Stimulated activated CD4-positive, alpha-beta T cell treated with anti-CD3 and anti-CD28 coated beads, Interleukin-4, amount 100 ng/mL, for 48 hours (primary cell): ENCODE measurements at places on chromosomes 13 and 19.
A peak's percentile ranks its signal among the peaks of the same experiment; 100 is the strongest.

DNA sequence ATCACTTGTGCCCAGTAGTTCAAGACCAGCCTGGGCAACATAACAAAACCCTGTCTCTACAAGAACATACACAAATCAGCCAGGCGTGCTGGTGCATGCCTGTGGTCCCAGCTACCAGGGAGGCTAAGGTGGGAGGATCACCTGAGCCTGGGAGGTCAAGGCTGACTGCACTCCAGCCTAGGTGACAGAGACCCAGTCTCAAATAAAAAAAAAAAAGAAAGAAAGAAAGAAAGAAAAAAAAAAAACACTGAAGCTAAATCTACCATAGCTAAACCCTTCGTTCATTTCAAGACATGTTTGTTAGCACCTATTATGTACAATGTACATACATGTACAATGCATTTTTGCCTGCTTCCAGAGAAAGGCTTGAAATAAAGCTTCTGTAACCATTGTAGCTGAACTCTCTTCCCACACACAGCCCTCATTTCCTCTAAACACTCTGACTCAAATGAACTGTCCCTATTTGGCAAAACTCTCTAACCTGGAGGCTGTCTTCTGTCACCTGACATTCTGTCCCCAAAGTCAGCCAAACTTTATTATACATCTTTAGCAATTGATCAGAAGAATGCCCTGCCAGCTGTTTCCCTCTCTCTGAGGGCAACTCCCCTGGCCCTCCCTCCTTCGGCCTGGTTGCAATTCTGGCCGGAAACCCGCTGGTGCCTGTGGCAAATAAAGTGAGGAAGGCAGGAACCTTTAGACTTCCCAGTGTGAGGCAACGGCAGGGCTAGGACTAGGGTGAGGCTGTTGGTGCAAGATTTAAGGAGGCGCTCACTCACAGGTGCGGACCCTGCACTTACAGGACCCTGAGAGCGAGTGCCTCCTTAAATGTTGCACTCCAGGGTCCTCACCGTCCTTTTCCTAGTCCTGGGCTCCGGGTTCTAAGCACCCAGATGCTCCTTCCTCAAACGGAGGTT, 1.8 kb downstream of the ETHE1 start:
- DNase-seq, result peak; percentile 15

DNA sequence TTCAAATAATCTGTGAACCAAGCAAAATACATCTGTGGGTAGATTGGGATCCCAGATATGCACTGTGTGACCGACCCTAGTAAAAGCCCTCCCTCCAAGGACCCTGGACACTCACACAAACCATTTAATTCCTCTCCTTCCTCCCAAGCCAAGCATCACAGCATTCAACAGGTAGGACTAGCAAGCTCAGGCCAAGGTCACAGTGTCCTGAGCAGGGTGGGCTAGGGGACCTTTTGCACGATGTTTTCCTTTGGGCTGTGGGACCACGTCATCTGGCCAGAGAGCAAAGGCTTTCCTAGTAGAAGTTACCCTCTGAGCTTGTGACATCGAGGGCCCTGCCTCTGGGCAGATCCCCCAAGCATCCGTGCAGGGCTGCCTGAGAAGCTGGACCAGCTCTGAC, 297.6 kb upstream of the ZNF507 start:
- no peak for DNase-seq

DNA sequence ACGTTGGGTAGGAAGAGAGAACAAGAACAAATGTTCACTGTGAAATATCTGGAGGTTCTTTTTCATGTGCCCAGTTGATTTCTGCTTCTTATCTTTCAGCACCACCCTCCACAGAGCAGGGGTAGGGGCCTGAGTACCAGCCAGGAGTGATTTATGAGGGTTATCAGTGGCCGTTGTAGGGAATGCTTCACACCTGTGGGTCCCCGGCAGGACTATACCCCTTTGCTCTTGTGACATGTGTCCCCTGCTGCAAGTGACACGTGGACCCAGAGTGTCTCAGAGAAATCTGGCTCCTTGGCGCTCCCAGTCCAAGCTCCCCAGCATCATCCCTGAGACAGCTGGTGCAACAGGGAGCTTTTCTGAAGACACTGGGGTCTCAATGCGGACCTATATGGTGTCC, 29.7 kb downstream of the SIAH3 start:
- no peak for DNase-seq

- DNase-seq, result no peak
Measured at GRCh38 chr19:19900139-19900728, 512 bp upstream of the ZNF93 start.

DNA sequence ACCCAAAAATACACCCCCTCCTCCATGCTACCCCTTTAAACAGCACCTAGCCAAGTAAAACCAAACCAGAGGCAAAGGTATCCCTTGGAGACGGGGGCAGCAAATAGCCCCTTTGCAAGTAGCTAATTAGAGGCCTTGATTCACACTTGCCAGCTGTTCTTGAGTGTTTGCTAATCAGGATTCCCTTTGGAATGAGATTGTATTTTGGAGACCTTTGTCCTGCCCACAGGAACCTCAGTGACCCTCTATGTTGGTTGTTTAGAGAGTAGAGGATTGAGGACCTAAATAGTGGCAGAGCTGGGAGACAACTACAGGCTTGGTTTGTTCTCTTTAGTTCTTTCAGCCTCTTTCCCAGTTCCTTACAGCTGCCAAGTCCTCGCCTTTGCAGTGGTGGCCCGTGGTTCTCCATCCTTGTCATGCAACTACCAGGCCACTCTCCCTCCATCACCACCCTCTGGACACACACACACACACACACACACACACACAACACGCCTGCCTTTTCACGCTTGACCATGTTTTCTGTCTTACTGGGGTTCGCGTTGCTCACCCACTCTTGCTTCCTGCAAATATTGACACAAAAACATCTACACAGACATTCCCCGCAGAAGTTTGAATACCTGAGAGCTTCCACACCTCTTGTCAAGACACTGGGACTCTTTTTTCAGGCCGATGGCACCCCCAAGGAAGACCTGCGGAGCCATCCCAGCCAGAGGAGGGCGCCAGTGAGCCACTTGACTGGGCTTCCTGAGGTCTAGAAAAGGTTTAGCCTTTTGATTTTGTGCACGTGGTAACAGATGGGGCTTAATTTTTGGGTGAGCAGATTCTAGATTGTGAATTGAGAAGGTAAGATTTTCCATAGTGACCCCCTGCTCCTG, 80.0 kb upstream of the GPR183 start:
- peak; percentile 97 for DNase-seq

GRCh38 chr19:19372656-19373416, 32.6 kb upstream of the GATAD2A start:
- no peak for DNase-seq

DNA sequence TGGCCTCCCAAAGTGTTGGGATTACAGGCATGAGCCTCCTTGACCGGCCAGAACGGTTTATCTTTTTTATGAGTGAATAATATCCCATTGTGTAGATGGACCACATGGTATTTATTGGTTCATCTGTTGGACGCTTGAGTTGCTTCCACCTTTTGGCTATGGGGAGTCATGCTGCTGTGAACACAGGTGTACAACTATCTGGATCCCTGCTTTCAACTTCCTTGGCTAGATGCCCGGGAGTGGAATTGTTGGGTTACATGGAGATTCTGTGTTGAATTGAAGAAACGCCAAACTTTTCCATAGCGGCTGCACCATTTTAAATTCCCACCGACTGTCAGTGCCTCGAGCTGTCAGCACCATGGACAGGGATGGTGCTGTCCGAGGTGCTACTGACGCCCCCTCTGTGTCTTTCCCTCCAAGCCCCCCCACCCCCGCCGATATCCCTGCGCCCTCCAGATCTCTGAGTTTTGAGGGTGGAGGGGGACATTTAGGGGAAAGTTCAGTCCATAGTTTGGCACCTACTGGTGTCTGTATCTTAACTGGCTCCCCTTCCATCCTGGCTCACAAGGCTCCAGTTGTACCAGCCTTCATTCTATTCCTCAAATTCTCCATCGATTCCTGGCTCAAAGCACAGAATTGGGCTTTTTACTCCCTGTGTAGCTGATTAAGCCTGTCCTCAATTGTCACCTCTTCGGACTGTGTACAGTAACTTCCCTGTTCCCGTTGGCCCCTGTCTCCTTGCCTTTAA, 27.3 kb downstream of the PNPLA6 start:
- DNase-seq, result no peak

DNA sequence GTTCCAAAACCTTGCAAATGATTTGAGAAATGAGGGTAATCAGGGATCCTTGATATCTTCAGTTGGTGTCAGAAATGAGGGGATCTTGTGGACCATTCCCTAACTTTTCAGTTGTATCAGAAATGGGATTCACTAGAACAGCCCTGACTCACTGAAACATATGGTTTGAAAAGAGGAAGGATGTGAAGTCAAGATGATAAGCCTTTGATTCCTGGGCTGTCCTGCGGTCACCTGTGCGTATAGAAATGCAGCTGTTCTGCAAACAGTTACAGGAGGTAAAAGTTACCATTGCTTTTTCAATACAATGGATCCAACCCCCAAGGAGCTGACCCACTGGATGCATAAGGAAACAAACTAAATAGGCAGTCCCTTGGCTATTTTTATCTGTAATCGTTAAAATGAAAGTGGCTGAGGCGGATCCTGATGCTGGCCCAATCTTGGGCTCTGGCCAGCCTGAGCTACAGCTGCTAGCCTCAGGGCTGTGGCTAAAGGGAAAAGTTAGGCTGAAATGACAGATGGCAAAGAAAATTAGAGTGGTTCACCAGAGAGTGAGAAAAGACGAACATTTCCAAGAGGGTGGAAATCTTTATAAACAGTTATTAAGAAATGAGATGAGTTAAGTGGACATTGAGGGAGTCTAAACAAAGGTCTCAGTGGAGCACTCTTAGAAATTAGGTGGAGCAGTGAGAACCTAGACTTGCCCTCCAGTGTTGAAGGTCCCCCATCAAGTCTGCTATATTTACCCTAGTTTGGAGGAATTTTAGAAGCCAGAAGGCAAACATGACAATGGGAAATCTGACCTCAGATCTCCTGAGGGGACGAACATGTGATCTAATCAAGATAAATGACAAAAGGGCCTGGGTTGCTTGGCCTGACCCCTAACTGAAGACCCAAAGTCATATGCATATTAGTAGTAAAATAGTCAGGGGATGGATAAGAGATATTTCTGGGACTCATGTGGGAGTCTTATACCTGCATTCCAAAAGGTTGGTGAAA, 7.6 kb downstream of the SIGLECL1 start:
- DNase-seq, result no peak

- no peak for DNase-seq
Measured at GRCh38 chr13:82672248-82672647, 1210.0 kb downstream of the SLITRK1 start.

DNA sequence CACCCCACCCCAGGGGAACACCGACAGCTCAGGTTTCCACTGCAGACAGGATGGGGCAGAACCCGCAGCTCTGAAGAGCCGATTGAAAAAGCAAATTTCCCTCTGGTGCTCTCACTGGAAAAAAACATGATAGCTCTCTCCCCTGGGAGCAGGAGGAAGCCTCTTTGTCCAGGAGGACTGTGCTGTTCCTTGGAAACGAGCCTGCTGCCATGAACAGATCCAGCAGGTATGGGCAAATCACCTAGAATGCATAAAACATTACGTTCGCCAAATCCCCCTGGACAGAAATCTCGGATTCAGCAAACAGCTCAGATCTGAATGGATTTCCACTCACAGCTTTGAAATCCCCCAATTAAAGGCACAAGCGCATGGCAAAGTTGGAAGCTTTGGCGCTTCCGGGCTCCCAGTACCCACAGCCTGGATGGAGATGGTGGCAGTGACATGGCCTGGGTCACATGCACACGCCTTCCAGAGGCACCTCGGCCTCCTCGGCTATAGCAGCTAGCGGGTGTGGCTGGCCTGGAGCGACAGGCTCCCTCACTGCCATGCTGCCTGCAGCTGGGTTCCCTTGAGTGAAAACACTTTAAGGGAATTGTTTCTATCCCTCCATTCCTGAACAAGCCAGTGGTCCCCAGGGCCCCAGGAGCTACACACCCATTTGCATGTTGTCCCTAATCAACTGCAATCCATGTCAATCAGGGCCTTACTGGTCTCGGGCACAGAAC, 59.1 kb downstream of the CEBPG start:
- no peak for DNase-seq

DNA sequence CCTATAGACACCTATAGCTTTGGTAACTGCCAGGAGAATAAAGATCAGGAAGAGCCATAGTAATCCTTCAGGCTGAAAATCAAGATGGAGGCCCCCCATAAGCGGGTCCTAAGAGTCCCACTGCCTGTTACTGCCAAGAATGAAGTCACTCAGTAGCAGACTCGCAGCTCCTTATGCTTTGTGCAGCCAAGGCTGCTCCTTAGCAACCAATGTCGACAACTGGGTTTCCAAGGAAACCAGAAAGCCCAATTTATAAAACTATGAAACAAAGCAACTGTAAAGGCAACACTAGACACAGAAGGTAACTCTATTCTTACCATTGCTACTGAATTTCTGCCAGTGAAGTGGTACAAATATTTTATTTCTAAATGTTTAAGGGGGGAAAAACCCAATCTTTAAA, 56.5 kb downstream of the DCLK1 start:
- no peak for DNase-seq

- DNase-seq, result no peak
Measured at GRCh38 chr13:91154558-91155353, 192.7 kb upstream of the MIR17HG start.

GRCh38 chr19:6413291-6413690, 11.3 kb downstream of the KHSRP start:
- no peak for DNase-seq

- no peak for DNase-seq
Measured at GRCh38 chr13:81821259-81821658, 1480.3 kb upstream of the SPRY2 start.

GRCh38 chr19:4376028-4376670, 24.2 kb downstream of the SH3GL1 start:
- DNase-seq, result no peak

- no peak for DNase-seq
Measured at GRCh38 chr19:42092350-42092749, 16.4 kb downstream of the ZNF574 start.

- DNase-seq, result no peak
Measured at GRCh38 chr13:29906432-29907011, 56.1 kb upstream of the UBL3 start.

DNA sequence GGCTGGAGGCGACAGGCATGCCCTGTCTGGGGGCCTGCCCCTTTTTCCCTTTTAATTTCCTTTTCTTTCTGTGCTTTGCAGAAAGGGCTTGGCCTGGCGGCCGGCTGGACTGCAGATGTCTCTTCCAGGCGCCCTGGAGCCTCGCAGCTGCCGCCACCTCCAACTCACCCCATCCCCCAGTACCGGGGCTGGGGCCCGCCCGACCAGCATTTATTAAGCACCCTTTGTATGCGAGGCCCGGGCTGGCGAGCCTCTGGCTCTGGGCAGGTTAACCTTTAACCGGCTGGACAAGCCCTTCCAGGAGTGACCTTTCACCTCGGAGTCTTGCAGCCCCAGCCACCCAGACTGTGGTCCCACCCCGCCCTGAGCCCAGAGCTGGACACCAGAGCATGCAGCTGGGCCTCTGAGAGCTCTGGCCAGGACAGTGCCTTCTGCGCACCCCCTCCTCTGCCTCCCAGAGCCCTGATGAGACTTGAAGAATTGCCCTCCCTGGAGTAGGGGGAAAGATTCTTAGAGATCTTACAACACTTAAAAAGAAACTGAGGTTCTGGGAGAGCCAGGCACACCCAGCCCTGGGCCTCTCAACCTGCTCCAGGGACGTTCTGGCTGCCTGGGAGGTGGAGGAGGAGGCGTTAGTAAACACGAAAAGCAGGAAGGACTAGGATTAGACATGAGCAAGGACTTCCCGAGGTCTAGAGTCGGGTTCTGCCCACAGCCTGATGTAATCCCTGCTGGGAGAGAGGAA, 1.1 kb upstream of the NR2F6 start:
- DNase-seq, result no peak

- DNase-seq, result no peak
Measured at GRCh38 chr13:42525035-42525504, 48.9 kb upstream of the TNFSF11 start.
